ENCODE measurements at places on chromosomes 5 and 9. TPM values are rescaled to one million over a fixed set of nuclear protein-coding genes. Genes with fewer than 3 reads are reported as not detected.

GRCh38 chr5:125251703-125252102 is 505.3 kb upstream of the ZNF608 start:
- DNase-seq = no peak

DNA sequence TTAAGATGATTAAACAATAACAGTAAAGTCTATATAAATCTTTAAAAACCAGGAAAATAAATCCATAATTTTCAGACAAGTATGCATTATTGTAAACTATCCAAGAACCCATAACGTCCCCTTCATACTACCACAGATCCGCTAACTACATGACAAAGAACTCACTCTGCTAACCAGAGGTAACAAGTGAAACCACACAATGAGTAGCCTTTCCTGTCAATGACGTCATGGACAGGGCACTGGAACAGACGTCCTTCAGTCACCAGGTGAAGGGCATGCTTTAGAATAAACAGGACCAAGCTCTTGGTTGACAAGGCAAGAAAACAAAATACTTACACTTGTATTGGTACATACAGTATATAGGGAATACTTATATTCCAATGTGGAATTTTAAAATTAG is 45.2 kb downstream of the RNF130 start:
- no peak for DNase-seq

DNA sequence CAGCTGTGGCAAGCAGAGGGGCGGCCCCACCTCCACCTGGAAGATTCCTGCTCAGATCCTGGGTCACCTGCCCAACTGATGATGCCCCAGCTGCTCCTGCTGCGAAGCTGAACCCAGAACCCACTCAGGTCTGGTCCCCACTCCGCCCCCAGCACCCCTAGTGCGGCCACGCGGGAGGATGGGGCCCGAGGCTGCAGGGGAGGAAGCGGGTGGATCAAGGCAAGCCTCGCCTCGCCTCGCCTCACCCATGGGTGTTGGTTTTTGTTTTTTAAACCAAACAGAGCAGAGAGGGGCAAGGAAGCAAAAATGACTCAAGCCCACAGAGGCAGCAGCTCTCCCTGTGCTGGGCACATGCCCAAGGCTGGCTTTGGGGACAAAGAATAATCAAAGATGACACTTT is 23.2 kb downstream of the ABO start:
- DNase-seq = no peak

DNA sequence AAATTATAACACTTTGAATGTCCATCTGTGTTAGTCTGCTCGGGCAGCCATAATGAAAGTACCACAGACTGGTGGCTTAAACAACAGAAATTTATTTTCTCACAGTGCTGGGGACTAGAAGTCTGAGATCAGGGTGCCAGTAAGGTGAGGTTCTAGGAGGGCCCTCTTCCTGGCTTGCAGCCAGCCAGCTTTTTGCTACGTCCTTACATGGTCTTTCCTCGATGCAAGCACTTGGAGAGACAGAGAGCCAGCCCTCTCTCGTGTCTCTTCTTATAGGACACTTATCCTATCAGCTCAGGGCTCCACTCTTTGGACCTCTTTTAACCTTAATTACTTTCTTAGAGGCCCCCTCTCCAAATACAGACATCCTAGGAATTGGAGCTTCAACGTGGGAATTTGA is 351.8 kb downstream of the SPOCK1 start:
- no peak for DNase-seq

SPATA31D4 gene
- total RNA-seq = not detected
